T-helper 1 cell (primary cell): ENCODE measurements at places on chromosomes 11 and 22.
A peak's percentile ranks its signal among the peaks of the same experiment; 100 is the strongest.

- DNase-seq, result peak; percentile 30
Measured at GRCh38 chr22:19723232-19723982, at the start of gene GP1BB. Gene GP1BB (plus strand): TSS chr22:19723539. CDS start chr22:19723570, 31 bp downstream.

DNA sequence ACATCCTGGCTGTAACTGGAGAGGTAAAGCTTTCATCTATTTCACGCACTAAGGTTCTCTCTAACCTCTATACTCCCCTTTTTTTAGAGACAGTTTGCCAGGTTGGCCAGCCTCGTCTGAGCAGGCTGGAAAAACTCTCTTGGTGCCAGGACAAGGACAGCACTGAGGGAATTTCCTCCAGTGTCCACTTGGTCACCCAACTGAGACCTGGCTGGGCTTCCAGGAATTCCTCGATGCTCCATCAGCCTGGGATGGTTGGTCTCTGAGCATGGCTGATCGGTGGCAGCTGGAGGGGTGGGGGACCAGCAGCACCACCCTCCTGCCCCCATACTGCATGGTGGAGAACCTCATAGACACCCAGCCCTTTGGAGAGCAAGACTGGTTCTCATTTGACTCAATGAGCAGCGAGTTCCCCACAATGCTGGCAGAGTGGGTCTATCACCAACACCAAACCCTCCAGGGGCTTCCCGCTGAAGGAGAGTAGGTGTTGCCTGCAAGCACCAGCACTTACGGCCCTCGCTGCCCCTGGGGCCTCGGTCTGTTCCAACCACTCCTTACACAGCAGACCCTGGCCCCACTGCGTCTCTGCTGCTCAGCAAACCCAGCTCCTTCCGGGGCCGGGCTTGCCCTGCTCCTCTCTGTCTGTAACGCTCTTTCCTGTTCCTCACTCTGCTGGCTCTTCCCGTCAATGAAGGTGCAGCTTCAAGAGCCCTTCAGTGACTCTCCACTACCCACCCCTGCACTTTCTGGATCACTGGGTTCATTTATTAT lies 122.2 kb downstream of the ST3GAL4 start:
- DNase-seq, result no peak

DNA sequence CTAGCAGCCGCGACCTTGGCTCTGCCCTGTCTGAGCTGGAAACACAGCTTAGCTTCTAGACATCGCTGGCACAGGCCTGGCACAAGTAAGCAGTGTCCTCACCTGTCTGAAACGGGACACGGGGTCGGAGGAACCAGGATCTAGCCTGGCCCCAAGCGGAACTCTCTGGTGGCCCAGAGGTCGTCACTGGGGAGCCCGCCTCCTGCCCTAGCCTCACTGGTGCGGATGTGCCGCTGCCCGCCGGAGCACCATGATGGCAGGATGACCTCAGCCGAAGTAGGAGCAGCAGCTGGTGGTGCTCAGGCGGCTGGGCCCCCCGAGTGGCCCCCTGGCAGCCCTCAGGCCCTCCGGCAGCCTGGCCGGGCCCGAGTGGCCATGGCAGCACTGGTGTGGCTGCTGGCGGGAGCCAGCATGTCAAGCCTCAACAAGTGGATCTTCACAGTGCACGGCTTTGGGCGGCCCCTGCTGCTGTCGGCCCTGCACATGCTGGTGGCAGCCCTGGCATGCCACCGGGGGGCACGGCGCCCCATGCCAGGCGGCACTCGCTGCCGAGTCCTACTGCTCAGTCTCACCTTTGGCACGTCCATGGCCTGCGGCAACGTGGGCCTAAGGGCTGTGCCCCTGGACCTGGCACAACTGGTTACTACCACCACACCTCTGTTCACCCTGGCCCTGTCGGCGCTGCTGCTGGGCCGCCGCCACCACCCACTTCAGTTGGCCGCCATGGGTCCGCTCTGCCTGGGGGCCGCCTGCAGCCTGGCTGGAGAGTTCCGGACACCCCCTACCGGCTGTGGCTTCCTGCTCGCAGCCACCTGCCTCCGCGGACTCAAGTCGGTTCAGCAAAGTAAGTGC lies 871 bp downstream of the SLC35E4 start:
- no peak for DNase-seq

DNA sequence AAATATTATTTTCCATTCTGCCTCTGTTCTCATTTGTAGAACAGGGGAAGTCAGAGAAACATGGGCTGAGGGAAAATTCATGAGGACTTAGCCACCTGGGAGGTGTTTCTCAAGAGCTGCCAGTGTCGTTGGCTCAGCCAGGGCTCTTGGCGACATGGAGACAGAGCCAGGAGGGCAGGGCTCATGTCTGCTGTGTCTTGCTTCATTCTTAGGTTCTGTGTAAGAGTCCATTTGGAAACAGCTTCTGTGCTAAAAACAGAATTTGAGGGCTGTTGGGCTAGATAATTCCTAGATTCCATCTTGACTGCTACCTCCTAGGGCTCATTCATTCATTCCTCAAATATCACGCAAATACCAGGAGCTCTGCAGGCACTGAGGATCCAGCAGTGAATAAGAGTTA lies 15.1 kb upstream of the MRGPRX2 start:
- DNase-seq, result no peak

- no peak for DNase-seq
Measured at GRCh38 chr11:94424011-94424410, 22.8 kb upstream of the GPR83 start.

- no peak for DNase-seq
Measured at GRCh38 chr11:31160504-31161422, 208.8 kb downstream of the DCDC1 start.

GRCh38 chr22:45502215-45503049 lies at the start of gene FBLN1:
Gene FBLN1 (plus strand): TSS chr22:45502883. CDS start chr22:45502986, 103 bp downstream.
- DNase-seq, result no peak

GRCh38 chr11:133896028-133896427 lies 50.7 kb upstream of the SPATA19 start:
- no peak for DNase-seq

DNA sequence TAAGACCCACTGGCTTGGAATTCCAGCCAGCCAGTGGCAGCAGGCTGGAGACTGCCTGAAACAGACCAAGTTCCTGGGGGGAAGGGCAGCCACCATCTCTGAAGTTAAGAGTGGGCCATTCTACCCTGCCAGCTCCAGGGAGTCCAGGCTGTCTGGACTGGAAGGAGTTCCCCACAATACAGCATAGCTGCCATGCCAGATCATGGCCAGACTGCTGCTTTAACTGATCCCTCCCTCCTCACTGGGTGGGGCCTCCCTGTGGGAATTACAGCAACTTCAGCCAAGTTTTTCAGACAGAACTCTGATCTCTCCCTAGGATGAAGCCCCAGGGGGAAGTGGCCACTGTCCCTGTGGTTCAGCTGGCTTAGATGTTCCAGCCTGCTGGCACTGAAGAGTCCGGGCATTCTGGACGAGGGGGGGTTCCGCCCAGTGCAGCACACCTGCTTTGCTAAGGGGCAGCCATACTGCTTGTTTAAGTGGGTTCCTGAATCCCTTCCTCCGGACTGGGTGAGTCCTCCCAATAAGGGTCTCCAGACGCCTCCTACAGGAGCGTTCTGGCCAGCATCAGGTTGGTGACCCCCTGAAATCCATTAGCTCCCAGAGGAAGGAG lies 455.4 kb downstream of the DLG2 start:
- no peak for DNase-seq
